Glutamatergic neuron (in vitro differentiated cells): ENCODE measurements at places on chromosomes 6 and 20.

- DNase-seq: no peak
These were observed 6.3 kb upstream of the LOC128125822 start for GRCh38 chr6:63565727-63566596.

DNA sequence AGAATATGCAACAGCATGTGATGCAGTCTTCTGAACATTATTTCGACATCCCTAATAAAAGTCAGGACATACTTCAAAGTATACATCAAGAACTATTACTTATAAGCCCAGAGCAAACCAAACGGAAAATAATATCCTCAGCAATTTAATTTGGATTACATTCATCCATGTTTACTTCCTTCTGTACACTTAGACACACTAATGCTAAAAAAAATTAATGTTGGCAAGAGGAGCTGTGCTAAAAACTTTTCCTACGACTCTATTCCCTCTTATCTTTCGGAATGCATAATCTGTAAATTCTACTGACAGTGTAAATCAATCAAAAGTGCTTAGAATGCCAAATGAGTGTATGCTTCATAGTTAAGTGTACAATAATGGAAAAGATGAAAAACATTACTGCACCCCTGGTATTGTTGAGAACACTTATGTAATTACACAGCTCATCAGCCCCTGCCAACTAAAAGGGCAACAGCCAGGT, 301.2 kb upstream of the HSF2 start:
- DNase-seq: no peak

DNA sequence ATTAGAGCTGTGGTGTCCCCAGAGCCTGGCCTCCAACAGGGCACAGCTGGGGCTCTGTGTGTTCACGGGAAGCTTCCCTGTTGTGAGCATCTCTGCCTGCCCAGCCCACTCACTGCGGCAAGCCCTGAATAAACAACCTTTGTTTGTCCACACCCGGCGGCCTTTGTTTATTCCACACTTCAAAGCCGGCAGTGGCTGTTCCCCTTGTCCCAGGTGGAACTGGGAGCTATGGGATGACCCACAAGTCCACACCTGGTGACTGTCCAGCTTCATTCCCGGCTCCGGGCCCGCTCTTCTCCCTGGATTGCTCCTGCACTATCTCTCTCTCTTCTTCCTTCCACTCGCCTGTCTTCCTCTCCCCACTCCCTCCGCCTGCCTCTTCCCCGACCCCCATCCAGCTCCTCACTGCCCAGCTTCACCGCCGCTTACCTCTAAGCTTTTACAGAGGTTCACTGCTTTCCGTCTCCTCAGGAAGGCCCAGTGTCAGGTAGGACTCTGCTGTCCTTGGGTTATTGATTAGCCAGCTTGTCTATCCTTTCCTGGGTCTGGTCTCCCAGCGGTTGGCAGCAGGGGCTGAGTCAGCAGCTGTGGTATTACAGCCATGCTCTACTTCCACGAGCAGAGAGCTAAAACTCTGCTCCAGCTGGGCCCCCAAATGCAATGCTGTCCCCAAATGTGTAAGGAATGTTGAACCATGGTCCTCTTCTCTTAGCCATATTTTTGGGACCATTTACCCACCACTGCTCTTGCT, 17.8 kb downstream of the DACT2 start:
- no peak for DNase-seq

DNA sequence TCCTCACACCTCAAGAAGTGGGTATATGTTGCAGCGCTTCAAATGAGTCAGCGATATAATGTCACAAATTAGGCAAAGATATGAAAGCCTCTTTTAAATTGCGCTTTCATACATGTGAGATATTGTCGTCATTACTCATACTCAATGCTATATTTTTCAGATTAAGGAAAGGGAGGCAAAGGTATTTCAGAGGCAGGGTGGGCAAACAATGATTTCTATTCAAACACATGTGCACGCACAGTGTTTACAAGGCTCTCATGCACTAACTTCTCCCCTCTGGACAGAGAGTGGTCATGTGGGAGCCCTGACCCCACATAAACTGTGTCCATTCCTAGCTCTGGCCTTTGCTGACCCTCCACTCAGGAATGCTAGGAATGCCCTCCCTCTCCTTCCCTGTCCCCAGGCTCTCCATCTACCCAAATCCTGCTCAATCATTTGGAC, 112.1 kb upstream of the TMEM170B start:
- no peak for DNase-seq

DNA sequence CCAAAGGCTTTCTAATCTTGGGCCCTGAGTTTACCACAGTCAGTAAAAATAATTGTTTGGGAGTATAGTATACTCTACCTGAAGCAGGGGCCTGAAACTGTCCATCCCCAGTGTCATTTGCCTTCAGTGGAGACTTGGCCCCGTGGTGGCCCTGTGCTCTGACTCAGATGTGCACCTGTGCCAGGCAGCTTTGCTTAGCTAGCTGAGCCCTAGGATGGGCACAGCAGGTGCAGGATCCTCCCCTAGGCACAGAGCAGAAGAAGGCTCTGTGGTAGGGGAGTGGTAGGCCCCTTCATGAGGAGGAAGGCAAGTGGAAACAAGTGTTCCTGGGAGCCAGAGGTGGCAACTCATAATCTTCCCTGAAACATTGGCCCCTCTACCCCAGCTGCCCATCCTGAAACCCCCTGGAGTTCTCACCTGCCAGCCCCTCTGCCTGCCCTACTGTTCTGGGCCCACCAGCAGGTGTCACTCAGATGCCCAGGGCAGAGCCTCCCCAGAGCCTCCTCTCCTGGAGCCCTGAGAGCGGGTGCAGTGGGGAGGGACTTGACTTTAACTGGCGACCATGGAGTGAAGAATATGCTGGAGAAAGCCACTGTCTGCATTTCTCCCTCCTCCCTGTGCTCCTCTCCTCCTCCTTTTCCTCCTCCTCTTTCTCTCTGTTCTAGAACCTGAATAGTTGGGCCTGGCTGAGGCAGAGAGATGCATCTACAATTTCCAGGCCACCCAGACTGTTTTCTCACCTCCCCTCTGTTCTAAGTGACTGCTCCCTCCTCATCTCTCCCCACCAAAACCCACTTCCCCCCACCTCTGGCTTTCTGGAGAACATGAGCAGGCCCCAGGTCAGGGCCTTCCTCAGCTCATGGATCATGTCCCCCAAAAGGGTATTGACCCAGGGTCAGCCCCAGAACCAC, 2.9 kb downstream of the CPNE5 start:
- no peak for DNase-seq

DNA sequence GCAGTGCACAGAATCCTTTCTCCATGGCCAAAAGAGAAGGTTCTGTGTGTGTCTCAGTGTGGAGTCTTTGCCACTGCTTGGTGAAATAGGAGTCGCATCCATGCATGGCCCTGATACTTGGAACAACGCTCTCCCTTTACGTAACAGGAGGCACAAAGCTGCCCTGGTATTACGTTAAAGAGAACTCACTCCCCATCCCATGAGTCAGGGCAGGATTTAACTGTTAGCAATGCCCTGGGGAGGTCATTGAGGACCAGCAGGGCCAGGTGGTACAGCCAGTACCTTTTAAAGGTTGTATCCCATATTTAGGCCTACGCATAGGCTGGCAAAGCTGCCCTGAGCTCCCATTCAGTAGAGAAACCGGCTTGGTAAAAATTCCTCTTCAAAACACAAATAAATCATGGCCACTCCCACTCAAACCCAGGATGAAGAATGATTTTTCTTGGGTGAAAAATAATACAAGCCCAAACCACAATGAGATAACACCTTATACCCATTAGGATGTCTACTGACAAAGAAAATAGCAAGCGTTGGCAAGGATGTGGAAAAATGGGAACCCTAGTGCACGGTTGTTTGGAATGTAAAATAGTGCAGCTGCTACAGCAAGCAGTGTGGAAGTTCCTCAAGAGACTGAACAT, 37.1 kb downstream of the MYLK4 start:
- no peak for DNase-seq

GRCh38 chr20:44361021-44361420, 5.5 kb downstream of the HNF4A start:
- DNase-seq: no peak

GRCh38 chr6:161401587-161402309, 127.9 kb upstream of the AGPAT4 start:
- no peak for DNase-seq

DNA sequence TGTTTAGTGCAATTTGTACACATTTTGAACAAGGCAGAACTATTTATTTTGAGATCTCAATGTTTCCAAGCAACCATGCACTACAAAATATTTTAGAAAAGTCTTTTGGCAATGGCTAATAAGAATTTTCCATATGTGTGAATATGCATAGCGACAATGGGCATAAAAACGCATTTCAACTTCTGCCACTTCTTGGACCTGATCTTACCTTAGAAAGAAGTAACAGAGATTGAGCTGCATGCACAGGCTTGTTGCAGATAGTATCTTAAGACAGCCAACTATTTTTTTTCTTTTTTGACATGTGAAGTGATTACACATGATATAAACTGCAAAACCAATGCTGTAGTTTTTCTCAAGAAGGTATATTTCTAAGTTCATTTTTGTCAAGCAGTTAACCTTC, 210.4 kb upstream of the PHACTR1 start:
- DNase-seq: no peak
